ENCODE measurements at places on chromosomes 11 and 22. TPM values are rescaled to one million over a fixed set of nuclear protein-coding genes. Genes with fewer than 3 reads are reported as not detected.

SCGB2A2 gene
- total RNA-seq = not detected

NDUFS8 gene
- total RNA-seq = 426 TPM

- no peak for DNase-seq
Observed at GRCh38 chr11:45301537-45302246, 15.6 kb upstream of the SYT13 start.

GRCh38 chr11:62075438-62075837 is 48.4 kb upstream of the INCENP start:
- no peak for DNase-seq

FAT3 gene
- 0.38 TPM for total RNA-seq

GRCh38 chr11:69431893-69432738 is 49.3 kb upstream of the LINC01488 start:
- no peak for DNase-seq

GSC2 gene
- total RNA-seq = not detected

SERPING1 gene
- 197 TPM for total RNA-seq

DNA sequence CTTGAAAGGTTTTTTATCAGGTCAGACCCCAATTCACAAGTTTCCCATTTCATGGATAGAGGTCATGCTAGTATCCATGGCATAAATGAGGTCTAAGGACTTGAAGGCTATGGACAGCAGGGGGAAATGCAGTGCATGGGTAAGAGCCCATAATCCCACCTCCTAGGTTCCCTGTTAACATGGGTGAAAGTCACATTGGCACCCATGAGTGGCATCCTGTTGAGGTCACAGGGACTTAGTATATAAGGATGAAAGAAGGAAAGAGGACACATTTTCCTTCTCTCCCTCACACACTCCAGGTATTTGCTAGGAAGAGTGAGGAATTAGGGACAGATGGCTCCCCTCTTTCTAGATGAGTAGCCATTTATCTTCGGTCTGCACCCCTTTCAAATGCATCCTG is 9.4 kb upstream of the GLYAT start:
- DNase-seq = no peak

- DNase-seq = peak; percentile 75
Observed at GRCh38 chr11:6362185-6362872, 27.9 kb upstream of the SMPD1 start.

PKDREJ gene
- 0.13 TPM for total RNA-seq

DNA sequence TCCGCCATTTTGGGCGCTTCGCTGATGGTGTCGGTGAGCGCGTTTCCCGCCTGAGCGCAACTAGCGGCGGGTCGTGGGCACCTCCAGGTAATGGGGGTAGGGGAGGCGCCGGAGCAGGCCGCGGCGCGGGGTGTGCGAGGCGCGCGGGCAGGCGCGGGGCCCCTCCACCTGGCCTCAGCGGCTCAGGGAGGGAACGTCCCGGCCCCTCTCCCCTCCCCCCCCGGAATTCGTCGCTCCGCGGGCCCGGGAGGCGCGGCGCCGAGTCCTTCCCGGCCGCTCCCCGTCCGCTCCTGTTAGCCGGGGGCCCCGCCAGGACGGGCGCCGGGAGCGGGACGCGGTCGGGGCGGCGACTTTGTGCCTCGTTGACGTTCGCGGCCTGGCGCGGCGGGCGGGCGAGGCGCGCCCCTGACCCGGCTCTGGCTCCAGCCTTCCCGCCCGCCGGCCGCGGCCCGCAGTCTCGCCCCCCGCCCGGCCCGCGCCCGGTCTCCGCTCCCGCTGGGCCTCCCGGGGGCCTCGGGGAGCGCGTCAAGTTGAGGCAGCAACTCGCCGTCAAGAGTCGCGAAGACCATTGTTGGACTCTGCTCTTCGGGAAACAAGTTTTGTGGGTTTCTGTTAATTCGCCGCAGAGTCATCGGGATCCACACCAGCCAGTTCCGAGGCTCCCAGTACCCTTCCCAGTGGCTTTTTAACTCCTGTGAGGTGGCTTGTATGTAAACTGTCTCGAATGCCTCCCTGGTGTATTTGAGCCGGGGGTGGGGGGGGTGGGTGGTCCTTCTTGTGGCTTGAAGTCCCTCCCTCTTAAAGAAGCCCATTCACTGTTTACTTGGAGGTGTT is at the start of gene PPP6R3:
PPP6R3 (plus strand) TSS at position 12 of the 834 bp plus-strand sequence. CDS start 76,913 bp downstream, outside the sequence.
- DNase-seq = no peak

CDCA5 gene
- total RNA-seq = 2.0 TPM

EML3 gene
- 26.5 TPM for total RNA-seq
